ENCODE measurements at places on chromosomes 11 and 22.

GRCh38 chr11:83542861-83543260 lies 256.7 kb upstream of the CCDC90B start:
- DNase-seq, result no peak

DNA sequence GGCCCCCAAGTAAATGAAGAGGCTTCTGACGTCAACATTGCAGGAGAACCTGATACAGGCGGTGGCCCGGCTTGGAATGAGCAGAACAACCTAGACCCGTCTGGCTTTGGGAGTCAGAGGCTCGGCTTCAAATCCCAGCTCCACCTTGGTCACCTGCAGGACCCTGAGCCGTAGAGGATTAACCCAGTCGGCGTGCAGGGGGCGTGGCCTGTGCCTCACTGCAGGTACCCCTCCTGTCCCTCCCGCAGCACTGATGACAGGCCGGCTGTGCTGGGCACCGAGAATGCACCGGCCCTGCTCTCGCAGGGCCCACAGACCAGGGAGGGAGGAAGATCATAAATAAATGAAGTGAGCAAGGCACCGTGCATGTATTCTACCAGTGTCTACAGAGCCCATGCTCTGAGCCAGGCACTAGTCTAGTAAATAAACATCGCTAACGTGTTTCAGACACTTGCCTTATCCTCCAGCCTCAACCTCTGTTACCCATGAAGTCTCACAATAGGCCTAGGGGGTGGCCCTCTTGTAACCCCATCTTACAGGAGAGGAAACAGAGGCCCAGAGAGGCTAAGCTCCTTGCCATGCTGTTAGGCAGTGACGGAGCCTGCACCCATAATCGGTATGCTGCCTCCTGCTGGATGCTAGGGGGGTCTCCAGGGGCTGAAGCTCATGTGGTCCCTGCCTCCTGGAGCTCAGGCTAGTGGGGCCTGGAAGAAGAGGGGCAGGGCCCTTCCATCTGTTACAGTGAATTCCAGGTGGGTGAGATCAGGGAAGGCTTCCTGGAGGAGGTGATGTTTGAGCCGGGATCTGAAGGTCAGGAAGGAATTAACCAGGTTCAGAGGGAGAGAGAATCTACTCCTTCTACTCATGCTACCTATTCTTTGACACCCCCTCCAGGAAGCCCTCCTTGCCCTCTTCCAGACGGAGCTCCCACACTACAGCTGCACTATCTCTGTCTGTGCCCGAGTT lies 53.4 kb downstream of the RTL6 start:
- DNase-seq, result no peak

GRCh38 chr22:41382098-41382578 lies 396 bp downstream of the TEF start:
- peak; percentile 58 for DNase-seq

DNA sequence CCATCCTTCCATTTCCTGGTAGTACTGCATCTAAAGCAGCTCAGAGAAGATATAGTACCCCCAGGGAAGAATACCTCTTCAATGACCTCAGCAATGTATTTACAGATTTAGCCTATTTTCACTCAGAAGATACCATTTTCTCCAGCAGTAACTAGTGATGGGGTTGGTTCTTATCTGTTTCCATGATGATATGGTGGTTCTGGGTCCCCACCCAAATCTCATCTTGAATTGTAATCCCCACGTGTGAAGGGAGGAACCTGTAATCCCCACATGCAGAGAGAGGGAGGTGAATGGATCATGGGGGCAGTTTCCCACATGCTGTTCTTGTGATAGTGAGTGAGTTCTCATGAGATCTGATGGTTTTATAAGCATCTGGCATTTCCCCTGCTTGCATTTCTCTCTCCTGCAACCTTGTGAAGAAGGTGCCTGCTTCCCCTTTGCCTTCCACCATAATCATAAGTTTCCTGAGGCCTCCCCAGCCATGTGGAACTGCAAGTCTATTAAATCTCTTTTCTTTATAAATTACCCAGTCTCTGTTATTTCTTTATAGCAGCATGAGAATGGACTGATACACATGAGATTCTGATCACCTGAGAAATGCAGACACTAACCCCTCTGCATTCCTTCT lies 139.2 kb downstream of the CCDC81 start:
- DNase-seq, result no peak

- DNase-seq, result no peak
Measured at GRCh38 chr11:87719326-87720073, 455.7 kb downstream of the RAB38 start.

DNA sequence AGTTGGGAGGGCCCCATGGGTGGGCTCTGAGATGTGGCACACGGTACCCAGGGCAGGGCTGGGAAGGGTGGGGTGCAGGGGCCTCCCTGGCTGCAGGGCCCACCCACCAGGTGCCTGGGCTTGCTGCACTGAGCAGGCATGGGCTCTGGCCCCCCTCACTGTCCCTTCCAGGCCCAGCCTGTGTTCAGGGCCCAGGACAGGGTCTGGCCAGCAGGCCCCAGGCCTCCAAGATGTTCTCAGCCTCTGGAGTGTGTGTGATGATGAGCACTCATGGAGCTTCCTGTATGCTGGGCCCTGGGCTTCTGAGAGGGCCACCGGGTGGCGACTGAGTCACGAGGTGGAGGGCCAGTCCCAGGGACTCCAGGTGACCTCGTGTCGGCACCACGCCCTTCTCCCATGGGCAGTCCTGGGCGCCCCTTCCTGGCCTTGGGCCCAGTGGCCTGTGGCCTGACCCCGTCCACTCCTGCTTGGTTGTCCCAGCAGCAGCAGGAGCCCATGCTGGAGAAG lies 55.9 kb upstream of the CCDC188 start:
- no peak for DNase-seq

- DNase-seq, result no peak
Measured at GRCh38 chr11:7664867-7665266, 8.4 kb downstream of the CYB5R2 start.

DNA sequence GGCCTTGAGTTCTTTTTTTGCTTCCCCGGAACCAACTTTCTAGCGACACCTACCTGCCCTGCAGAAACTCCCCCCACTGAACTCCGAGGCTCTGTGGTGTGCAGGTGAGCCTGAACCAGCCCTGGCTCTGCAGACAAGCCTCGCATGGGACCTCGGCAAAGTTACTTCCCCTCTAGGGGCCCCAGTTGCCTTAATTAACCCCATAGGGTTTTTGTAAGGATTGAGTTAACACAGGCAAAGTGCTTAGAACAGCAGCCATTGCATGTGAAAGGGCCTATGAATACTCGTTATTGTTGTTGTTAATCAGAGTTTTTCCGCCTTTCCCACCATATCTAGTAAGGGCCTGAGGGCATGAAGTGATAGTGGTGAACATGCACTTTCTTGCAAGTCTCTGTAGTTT lies 12.6 kb upstream of the SYT13 start:
- DNase-seq, result no peak
